NCI-H748 treated with DMSO at 0.1 percent for 48 hours (cell line): ENCODE measurements at places on chromosomes 12 and 14.

- no peak for DNase-seq
These were observed 232.4 kb downstream of the SNAPC1 start for GRCh38 chr14:61994589-61994988.

DNA sequence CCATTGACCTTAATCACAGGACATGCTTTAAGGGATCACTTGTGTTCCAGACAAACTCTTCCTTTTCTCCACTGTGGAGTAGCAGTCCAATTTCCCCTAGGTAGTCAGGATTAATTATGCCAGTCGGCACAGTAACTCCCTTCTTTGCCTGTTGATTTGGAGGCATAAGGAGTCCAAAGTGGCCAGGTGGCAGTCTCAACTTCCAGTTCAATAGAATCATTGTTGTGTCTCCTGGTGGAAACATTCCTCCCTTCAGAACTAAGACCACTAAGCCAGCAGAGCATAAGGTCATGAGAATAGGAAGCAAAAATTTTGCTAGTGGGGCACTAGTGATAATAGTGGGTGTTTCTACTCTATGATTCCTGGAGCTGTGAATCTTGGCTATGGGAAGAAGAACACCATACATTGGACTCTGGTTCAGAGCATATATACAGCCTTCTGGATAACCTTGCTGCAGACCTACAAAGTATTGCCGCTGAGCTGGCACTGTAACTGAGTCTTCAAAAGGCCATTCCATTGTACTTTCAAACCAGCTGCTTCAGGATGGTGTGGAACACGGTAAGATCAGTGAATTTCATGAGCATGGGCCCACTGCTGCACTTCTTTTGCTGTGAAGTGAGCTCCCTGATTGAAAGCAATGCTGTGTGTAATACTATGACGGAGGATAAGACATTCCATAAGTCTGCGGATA lies 147.3 kb upstream of the MAX start:
- DNase-seq = no peak

- DNase-seq = no peak
These were observed 5.2 kb downstream of the WNT10B start for GRCh38 chr12:48966177-48966895.

- no peak for DNase-seq
These were observed 9.8 kb downstream of the CCDC63 start for GRCh38 chr12:110856542-110856941.

DNA sequence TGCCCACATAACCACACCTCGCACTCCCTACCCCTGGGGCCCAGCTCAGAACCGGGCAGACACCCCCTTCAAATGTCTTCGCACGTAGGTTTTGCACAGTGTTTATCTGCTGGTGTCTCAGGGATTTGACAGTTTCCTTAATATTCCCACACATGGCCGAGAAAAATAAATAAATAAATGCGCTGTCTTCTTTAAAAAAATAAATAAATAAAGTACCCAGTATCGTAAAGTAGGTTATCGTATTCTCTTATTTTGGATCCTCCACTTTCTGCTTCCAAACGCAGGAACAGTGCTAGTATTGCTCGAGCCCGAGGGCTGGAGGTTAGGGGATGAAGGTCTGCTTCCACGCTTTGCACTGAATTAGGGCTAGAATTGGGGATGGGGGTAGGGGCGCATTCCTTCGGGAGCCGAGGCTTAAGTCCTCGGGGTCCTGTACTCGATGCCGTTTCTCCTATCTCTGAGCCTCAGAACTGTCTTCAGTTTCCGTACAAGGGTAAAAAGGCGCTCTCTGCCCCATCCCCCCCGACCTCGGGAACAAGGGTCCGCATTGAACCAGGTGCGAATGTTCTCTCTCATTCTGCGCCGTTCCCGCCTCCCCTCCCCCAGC lies 710 bp upstream of the FOS start:
- no peak for DNase-seq

- no peak for DNase-seq
These were observed 441 bp downstream of the RAB5B start for GRCh38 chr12:55974308-55974730.

DNA sequence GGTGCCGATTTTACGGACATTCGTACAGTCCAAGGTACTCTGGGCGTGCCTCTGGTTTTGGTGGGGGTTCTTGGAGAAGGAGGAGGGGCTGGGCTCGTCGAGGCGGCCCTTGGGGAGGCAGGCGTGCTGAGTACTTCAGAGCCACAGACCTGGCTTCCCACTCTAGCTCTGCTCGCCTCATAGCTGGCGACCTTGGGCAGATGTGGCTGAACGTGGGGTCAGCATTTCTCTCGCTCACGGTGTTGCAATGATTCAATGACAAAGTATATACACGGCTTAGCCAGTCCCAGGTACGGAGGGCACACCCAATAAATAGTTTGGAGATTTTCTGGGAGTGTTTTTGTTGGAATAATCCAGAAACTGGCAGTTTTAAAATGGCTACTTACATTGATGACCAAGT lies 75.1 kb downstream of the FOXN4 start:
- DNase-seq = no peak

DNA sequence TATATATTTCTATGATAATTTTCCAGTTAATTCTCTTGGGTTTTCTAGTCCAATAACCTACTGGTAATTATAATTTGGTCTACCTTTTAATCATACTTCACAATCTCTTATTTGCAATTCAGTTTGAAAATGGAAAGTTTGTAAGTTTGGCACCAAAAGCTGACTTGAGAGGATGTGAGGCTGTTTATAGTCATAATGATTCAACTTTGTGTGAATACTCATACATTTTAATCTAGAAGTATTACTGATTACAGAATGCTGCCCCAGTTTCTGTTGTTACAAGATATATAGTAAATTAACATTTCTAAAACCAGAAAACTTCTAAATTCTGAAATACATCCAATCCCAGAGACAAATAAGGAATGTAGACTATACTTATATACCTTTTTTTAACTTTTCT lies 158.2 kb downstream of the SLC38A4 start:
- no peak for DNase-seq
